ENCODE measurements at places on chromosomes 6 and 20.

DNA sequence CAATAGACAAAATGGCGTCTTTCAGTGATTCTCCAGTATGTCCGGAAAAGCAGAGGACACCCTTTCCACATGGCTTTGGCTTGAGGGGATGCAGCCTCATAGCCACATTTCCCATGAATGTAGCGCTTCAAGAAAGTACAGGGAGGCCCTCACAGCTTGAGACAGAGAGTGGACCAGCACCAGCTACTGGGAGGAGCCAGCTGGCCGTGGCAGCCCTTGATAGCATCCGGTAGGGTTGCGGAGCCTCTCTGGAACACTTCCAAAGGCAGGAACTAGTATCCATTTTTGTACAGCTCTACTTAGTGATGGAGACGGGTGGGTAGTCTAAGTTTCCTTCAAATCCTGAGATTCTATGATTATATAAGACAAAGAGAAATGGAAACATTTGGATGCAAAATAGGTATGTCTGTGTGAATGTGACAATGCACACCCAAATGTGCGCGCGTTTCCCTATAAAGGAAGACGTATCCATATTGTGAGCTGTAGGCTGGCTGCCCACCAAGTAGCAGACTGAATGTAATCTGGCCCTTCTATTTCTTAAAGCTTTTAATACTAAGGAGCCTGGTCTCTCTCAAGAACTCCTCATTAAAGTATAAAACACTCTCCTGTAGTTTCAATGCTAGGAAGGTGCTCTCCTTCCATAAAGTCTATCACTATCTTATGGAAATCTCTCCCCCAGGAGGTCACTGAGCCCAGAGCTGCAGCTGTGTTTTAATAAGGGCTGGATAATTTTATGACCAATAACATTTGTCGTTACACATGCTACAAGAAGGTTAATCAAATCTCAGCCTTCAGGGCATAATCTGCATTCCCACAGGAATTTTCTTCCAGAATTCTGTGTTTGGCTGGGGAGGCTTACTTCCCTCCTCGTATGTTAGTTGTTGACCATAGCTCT, 74.0 kb downstream of the SOBP start:
- no peak for DNase-seq

- no peak for DNase-seq
Observed at GRCh38 chr6:160103825-160104100, 17.9 kb upstream of the SLC22A1 start.

DNA sequence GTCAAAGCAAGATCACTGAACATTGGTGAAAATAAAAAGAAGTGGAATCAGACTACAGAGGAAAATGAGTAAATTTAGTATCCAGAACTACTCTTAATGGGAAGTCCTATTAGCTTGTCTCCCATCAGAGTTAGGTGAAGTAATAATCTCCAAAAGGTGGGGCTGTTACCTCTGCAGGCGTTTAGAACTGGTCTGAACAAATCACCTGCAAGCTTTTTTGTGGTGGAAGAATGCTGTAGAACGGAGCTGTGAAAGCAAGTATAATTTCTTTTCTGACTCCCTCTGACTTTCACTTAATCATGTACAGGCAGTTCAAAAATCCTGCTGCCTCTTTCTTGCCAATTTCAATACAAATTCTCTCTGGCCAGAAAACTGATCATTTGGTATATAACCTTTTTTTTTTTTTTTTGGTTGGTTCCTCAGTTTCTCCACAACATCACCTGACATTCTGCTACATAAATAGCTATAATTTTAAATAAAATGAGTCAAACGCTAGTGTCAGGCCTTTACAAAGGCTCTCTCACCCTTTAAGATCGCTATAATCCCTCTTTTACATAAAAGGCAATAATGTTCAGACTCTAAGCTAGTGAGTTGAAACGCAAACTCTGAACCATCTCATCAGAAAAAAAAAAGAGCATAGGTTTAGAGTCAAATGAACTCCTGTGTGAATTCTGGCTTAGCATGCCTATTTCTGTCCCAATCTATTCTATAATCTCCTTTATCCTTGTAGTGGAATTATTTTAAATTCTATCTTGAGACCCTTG, 38.8 kb downstream of the CITED2 start:
- no peak for DNase-seq

DNA sequence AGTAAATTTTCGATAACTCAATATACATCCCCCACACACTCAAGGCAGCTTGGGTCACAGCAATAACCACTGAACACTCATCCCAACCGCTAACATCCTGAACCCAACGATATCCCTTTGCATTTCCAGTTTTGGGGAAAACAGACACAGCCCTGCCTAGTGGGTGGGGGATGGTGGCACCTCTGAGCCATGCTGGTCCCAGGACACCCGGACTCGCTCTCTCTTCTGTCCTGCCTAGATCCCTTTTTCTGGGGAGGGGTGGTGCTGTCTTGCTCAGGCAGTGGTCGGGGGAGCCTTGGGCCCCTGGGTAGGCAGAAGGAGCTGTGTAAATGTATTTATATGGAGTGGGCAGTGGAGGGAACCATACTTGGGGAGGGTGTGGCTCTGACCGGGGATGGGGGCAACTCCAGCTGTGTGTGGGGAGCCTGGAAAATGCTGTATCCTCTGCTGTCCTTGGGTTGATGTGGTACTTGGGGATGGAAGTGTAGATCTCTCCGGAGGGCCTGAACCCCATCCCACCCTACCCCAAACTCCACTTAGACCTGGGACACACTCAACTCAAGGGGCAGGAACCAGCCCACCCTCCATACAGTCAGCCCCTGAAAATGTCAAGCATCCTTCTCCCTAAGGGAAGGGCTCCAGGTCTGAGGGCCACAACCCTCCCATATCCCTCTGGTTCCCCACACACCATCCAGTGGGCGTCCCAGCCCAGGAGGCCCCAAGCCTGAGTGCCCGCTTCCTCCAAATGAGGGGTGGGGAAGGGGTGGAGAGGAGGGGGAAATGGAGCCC, 23.7 kb upstream of the SLC22A7 start:
- no peak for DNase-seq

DNA sequence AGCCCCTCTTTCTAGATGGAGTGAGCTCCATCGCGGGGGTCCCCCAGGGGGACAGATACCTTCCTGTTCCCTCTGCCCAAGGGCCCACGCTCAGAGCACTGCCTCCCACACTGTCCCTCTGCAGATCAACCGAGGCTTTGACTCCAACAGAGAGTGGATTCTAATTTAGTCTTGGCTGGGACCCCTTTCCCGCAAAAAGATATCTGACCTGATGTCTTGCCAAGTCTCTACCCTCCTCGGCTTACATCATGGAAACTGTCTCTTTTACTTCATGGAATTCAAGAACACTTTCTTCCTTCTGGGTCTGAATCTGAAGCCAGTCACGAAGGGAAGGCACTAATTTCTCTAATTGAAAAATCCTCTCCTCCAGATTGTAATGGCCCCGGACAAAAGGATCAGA, 278.0 kb downstream of the BMP7 start:
- DNase-seq = no peak

GRCh38 chr20:5877128-5877527, 73.2 kb downstream of the TRMT6 start:
- no peak for DNase-seq

- DNase-seq = no peak
Observed at GRCh38 chr6:120615238-120615637, 719.0 kb downstream of the TBC1D32 start.

- no peak for DNase-seq
Observed at GRCh38 chr20:4661191-4661590, 60.5 kb upstream of the PRND start.

DNA sequence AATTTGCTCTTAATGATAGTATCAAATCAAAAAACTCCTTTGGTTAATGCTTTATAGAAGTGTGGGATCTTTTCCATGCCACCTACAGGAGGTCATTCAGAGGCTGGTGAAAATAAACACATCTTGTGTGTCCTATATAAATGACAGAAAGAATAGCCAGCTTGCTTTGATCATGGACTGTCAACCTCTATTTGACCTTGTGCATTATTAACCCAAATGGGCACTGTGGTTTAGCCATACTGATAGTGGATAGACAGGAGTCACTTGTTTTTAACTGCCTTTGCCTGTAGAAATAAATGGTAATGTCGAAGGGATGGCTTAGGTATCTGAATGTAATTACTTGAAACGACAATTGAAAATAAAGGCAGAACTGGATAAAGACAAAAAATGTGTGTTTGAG, 123.8 kb downstream of the CDKAL1 start:
- no peak for DNase-seq

DNA sequence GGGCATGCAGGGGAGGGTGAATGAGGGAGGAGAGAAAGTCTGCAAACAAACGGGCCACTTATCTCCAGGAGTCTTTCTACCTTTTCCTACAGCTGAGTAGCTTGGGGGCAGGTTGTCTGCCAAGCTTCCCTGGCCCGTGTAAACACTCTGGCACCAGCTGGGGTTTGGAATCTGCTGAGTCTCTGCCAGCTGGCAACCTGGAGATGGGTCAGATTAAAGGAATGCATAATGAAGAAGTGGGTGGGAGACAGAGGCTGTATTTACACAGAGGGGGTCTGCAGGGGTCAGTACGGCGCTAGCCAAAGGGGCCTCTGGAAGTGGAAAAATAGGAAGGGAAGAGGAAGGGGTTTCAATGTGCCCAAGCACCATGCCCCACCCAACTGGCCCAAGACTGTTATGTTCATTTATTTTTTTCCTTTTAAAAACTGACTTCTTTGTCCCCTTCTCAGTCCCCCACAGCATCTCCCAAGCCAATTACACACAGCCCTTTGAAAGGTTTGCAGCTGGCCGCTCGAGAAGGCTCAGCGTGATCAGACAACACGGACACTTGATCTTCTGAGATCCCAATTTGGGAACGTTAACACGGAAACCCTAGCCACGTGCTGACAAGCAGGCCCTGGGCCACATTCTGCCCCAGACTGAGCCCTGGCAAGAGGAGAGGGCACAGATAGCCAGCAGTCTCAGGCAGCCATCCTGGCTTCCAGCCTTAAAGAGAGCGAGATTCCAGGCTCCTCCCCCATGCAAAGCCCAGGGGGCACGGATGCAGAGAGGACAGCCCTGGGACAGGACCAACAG, 25.2 kb downstream of the TRAM2 start:
- DNase-seq = peak; percentile 76

DNA sequence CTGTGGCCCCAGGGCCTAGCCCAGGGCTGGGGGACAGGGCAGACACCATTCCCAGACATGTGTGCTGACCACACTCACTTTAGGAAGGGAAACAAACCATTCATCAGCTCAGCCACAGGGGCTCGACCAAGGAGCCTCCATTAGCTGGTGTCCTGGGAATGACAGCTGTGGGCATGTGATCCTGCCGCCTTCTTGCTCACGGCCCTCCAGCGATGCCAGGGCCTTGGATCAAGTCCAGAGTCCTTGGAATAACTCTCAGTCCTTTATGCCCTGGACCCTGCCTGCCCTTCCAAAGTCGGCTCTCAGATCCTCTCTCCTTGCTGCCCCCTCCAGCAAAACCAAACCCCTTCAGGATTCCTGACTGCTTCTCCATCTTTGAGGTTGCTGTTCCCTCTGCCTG, 165.0 kb upstream of the RNF24 start:
- DNase-seq = no peak

DNA sequence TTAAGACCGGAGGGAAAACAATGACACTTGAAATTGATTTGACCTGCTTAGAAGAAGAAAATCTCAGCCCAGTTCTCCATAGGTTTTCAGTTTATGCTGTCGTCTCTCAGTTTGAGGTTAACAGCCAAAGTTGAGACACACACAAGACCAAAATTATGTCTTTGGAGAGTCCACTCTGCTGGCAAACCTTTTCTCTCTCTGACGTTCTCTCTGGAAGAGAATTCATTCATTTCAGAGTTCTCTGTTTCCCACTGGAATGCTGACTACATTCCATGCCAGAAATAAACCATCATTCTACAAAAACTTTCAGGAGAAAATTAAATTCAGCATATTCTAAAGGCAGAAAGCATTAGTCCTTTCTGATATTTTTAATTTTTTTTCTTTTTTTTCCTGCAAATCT, 155.2 kb downstream of the TFAP2A start:
- DNase-seq = no peak

DNA sequence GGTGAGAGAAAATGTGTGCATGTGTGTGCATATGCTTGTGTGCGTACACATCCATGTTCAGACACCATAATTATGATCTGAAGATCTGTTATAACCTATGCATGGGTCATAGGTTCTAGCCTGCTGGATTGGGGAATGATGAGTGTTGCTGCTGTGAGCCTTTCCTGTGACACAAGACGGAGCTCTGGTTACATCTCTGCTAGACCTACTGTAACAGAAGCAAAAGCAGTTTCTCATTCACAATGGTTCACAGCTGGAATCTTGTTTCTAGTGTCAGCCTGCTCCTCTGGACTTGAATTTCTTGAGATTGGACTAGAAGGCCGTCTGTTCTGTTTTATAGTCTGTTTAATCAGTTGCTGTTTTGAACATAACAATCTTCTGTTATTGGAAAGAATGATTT, 40.1 kb downstream of the DEFB114 start:
- no peak for DNase-seq

DNA sequence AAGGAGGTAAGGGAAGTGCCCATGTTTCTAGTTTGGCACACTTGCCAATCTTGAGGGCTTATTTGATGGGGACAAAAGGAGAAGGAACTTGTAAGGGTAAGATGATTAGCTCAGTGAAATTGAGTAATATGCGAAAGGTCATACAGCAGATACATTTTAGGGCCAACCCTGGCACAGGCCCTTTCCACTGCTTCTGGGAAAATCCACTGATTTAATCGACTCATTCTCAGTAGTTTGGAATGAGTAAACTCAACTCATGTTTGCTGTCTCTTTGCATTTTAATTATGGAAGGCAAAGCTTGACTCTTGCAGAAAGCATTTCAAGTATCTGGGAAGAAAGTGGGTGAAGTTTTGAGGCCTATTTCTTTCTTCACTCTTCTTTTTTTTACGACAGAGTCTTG, 20.0 kb downstream of the PHF20 start:
- no peak for DNase-seq

DNA sequence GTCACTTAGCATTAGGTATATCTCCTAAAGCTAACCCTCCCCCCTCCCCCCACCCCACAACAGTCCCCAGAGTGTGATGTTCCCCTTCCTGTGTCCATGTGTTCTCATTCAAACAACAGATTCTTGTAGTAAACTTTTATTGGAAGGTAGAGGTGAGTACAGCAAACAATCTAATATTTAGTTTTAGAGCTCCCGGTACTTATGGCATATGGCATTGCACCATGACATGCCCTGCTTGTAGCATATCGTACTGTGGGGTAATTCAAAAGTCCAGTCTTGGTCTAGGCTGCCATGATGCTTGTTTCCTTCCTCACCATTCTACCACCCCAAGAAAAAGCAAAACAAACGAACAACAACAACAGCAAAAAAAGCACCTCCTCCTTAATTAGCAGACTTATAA, 289.5 kb downstream of the ZNF217 start:
- DNase-seq = no peak

GRCh38 chr6:108616544-108616943, 55.8 kb downstream of the FOXO3 start:
- no peak for DNase-seq

DNA sequence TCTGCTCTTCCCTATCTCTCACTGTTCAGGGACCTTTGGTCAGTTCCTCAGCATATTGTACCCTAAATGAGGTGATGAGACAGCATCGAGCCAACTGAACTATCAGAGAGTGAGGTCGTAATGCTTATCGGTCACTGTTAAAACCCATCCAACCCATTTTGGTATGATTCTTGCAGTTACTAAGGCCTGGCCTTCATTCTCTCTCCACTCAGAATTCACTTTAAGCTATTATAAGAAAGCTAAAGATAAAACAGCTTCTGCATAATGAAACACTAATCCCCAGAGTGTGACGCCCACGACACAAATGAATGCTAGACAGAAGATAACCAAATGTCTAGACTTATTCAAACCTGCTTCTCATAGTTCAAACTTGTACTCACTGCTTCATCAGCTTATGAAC, 175.8 kb downstream of the GMPR start:
- DNase-seq = no peak

GRCh38 chr6:25472306-25472705, 179.7 kb upstream of the SCGN start:
- no peak for DNase-seq

- no peak for DNase-seq
Observed at GRCh38 chr6:94349227-94349626, 929.9 kb upstream of the EPHA7 start.

All from gastrocnemius medialis (tissue), 4 donors.